ENCODE measurements at places on chromosomes 6 and 20.

GRCh38 chr20:931401-931800, 15.3 kb upstream of the ANGPT4 start:
- DNase-seq = no peak
- peaks cover 5% of the 10 kb centered on the region for H3K4me1 ChIP-seq
- peaks cover 13% of the 10 kb centered on the region for H3K27me3 ChIP-seq
- H3K4me3 ChIP-seq = no peak overlapping the region
- H3K27ac ChIP-seq = no peak overlapping the region

GRCh38 chr6:17178754-17179529, 77.1 kb downstream of the STMND1 start:
- no peak overlapping the region for H3K27ac ChIP-seq
- no peak for DNase-seq
- H3K27me3 ChIP-seq = no peaks in the 10 kb centered on the region
- no peak overlapping the region for H3K4me3 ChIP-seq

- peak; percentile 31 for DNase-seq
- H3K27ac ChIP-seq = no peak overlapping the region
- no peaks in the 10 kb centered on the region for H3K27me3 ChIP-seq
Observed at GRCh38 chr6:47701363-47701762, 3.0 kb downstream of the ADGRF4 start.

GRCh38 chr20:36472637-36473090, 68.7 kb upstream of the MYL9 start:
- H3K4me1 ChIP-seq = peaks cover 47% of the 10 kb centered on the region
- no peak overlapping the region for H3K4me3 ChIP-seq
- H3K27me3 ChIP-seq = no peaks in the 10 kb centered on the region
- H3K36me3 ChIP-seq = peaks cover 21% of the 10 kb centered on the region
- DNase-seq = peak; percentile 77

DNA sequence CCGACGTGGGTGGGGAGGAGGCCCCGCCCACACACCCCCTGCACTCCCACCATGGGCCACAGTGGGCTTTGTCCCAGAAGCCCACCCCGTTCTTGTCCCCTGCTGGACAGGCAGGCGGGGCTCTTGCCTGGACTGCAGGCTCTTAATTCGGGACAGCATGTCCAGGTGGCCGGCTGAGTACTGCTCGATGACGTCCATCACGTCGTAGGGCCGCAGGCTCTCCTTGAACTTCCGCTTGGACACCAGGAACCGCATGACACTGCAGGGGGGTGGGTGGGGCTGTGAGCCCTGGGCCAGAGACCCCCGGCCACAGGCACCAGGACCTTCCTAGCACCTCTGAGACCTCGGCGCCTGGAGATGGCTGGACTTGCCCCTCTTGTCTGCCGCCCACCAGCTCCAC, 52.2 kb upstream of the CHRNA4 start:
- no peak overlapping the region for H3K27ac ChIP-seq
- no peaks in the 10 kb centered on the region for H3K36me3 ChIP-seq
- H3K4me3 ChIP-seq = no peak overlapping the region

DNA sequence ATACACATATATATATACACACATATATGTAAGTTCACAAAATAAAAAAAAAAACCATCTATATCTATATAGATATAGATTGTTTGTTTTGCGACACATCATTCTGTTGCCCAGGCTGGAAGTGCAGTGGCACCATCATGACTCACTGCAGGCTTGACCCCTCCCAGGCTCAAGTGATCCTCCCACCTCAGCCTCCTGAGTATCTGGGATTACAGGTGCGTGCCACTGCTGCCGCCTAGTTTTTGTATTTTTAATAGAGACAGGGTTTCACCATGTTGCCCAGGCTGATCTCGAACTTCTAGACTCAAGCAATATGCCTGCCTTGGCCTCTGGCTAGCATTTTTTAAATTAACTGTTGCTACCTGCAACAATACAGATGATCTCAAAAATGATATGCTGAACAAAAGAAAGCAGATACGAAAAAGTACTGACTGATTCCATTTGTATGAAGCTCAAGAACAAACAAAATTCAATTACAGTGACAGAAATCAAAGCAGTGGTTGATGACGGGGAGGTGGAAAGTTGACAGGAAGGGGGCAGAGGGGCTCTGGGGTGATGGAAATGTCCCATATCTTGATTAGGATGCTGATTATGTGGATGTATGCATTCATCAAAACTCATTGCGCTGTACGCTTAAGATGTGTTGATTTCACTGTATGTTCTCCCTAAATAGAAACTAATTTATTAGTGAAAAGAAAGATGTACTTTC, 49.6 kb downstream of the ATXN1 start:
- H3K27ac ChIP-seq = no peak overlapping the region
- no peak overlapping the region for H3K4me3 ChIP-seq

GRCh38 chr6:45163952-45164766, 164.0 kb upstream of the RUNX2 start:
- no peaks in the 10 kb centered on the region for H3K36me3 ChIP-seq
- H3K27ac ChIP-seq = no peak overlapping the region
- H3K27me3 ChIP-seq = no peaks in the 10 kb centered on the region

DNA sequence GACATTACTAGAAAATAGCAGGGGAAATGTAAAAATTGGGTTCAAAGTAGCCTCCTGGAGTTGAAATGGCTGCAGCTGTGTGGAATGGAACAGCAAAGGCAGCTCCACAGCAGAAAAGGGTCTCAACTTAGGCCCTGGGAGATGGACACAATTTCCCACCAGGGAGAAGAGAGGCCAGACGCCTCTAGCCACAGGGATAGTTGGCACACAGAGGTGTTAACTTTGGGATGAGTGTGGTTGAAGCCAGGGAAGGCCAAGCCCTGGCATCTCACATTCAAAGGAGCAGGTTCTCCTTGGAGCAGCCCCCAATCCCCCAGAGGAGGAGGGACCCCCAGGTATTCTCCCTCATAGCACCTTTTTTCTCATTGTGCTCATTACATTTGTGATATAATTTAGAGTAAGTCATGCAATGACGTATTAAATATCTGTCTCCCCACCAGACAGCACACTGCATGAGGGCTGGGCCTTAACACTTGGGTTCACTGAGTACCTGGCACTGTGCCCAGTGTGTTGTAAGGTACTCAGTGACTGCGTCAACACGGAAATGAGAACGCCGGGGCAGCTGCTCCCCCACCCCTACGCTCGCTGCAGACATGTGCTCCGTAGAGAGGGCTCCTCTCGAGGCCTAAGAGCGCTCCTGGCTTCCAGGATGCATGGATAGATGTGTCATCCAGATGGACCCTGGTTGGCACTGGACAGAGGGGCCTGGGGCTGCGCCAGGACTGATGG, 76.0 kb upstream of the CD93 start:
- no peaks in the 10 kb centered on the region for H3K36me3 ChIP-seq
- no peak overlapping the region for H3K4me3 ChIP-seq
- peak; percentile 91 for DNase-seq
- no peaks in the 10 kb centered on the region for H3K4me1 ChIP-seq

GRCh38 chr6:71510057-71510713, 221.6 kb downstream of the OGFRL1 start:
- DNase-seq = peak; percentile 52
- H3K36me3 ChIP-seq = no peaks in the 10 kb centered on the region
- H3K27ac ChIP-seq = no peak overlapping the region
- H3K4me3 ChIP-seq = no peak overlapping the region

DNA sequence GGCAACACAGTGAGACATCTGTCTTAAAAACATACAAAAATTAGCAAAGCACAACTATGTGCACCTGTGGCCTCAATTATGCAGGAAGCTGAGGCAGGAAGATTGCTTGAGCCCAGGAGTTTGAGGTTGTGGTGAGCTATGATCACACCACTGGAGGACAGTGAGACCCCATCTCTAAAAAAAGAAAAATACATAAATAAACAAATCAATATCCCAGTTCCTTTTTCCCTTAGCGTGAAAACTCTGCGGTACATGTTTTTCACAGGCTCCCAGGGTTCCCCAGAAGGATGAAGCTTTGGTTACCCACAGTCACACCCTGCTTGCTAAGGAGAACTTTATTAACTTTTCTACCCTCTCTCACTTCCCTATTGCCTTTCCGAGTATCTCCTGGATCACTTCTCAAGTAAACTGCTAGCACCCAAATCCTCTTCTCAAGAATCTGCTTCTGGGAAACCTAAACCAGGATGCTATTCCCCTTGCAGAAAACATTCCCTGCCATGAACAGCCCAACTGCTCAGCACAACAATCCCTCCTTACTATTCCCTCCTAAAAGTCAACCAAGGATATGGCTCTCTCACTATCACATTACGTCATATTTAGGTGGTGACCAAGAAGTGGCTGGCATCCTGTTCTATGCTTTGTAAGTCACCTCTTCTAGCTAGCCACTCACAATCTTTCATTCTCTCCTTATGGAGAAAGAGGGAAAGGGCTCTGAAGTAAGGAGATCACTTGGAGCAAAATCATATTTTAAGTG, 122.4 kb downstream of the IPCEF1 start:
- no peak overlapping the region for H3K27ac ChIP-seq
- no peak for DNase-seq
- H3K4me1 ChIP-seq = peaks cover 4% of the 10 kb centered on the region
- no peak overlapping the region for H3K4me3 ChIP-seq
- H3K27me3 ChIP-seq = no peaks in the 10 kb centered on the region

DNA sequence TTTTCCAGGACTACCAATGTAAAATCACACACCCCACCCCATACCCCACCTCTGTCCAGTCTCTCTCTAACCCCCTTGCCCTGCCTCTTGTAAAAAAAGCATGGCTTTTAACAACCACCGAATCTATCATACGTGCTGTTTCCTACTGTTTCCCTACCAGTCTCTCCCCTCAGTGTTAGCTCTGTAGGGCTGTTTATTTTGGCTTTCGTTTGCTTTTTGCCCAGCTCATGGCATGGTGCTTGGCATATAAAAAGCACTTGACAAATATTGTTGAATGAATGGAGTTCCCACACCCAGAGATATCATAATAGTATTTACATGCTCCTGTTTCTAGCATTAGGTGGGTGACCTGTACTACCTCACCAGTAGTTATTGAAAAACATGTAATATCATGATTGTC, 148.2 kb downstream of the OPRM1 start:
- no peak overlapping the region for H3K4me3 ChIP-seq
- H3K27me3 ChIP-seq = no peaks in the 10 kb centered on the region
- no peaks in the 10 kb centered on the region for H3K36me3 ChIP-seq
- no peak overlapping the region for H3K27ac ChIP-seq
- no peak for DNase-seq
- H3K4me1 ChIP-seq = no peaks in the 10 kb centered on the region

DNA sequence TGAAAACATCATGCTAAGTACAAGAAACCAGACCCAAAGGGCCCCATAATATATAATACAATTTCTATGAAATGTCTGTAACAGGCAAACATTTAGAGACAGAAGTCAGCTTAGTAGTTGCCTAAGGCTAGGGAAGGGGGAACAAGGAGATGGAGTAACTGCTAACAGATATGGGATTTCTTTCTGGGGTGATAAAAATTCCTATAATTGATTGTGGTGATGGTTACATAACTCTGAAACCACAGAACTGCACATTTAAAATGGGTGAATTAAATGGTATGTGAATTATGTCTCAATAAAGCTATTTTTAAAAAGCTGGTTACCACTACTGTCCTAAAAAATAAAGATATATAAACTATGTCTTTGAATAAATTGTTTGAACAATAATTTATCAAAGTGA, 3.2 kb downstream of the CEP162 start:
- DNase-seq = no peak
- H3K4me1 ChIP-seq = no peaks in the 10 kb centered on the region
- H3K27me3 ChIP-seq = no peaks in the 10 kb centered on the region
- no peak overlapping the region for H3K27ac ChIP-seq
- no peaks in the 10 kb centered on the region for H3K36me3 ChIP-seq

GRCh38 chr20:33676121-33676520, 1.9 kb upstream of the NECAB3 start:
- H3K36me3 ChIP-seq = no peaks in the 10 kb centered on the region
- no peak overlapping the region for H3K4me3 ChIP-seq
- peaks cover 5% of the 10 kb centered on the region for H3K4me1 ChIP-seq
- H3K27ac ChIP-seq = no peak overlapping the region

DNA sequence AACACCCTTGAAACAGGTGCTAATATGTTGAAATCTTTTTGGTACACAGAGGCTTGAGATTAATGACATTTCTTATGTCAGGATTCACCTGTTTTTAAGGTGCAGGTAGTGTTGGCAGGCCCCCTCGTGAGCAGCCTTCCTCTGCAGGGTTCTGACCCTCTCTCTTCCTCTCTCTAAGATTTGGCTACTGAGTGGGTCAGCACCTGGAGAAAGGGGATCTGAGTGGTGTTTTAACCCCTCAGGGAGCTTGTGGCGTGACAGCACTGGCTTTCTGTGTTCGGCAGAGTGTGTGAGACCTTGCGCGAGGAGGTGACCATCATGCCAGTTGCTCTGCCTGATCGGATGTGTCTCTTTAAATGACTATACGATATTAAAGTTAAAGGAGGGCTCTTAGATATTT, 37.1 kb downstream of the HIVEP1 start:
- H3K27ac ChIP-seq = peak overlapping the region; percentile 18
- no peaks in the 10 kb centered on the region for H3K27me3 ChIP-seq
- peaks cover 4% of the 10 kb centered on the region for H3K36me3 ChIP-seq
- H3K4me3 ChIP-seq = no peak overlapping the region

GRCh38 chr20:33273117-33273851, 9.7 kb upstream of the BPIFB1 start:
- no peak overlapping the region for H3K27ac ChIP-seq
- H3K27me3 ChIP-seq = no peaks in the 10 kb centered on the region
- no peak for DNase-seq
- H3K4me3 ChIP-seq = no peak overlapping the region
- H3K36me3 ChIP-seq = no peaks in the 10 kb centered on the region
- H3K4me1 ChIP-seq = no peaks in the 10 kb centered on the region

DNA sequence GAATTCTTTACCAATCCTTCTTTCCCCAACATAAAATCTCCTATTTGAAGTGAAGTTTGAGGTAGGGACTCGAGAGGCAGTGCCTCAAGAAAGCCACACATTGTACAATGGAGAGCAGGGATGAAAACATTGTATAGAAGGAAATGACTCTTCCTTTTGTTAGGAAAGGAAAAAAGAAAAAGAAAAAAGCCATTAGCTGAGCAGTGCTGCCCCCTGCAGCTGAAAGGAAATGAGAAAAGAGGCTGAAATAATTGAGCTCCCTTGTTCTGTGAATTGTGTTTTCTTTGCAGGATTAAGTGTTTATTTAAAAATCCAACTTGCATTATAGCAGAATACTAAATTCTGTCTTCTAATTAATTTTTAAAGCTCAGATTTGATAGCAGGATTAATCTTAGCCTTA, 162.9 kb upstream of the SASH1 start:
- no peak for DNase-seq
- no peak overlapping the region for H3K27ac ChIP-seq
- no peaks in the 10 kb centered on the region for H3K36me3 ChIP-seq

DNA sequence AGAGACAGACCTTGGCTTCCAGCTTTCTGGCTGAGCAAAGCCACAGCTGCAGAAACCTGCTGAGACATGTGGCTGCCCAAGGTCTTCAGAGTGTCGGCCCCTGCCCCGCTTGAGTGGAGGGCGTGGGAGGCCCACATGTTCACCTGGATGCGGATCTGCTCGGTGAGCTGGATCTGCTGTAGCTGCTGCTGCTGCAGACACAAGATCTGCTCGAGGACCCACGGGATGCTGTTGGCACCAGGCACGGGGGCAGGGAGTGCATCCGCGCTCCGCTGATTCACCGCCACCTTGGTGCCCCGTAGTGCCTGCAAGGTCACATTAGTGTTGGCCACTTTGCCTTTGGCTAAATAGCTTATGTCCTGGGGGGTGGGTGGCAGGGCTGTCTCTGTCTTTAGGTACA, 10.7 kb downstream of the SALL4 start:
- H3K4me3 ChIP-seq = no peak overlapping the region
- H3K27ac ChIP-seq = no peak overlapping the region
- H3K4me1 ChIP-seq = no peaks in the 10 kb centered on the region
- no peaks in the 10 kb centered on the region for H3K27me3 ChIP-seq

Measured in small intestine (tissue), 16 donors.